ENCODE measurements at places on chromosomes 11 and 22.

GRCh38 chr11:45355706-45356041 lies 69.5 kb upstream of the SYT13 start:
- no peak for DNase-seq

DNA sequence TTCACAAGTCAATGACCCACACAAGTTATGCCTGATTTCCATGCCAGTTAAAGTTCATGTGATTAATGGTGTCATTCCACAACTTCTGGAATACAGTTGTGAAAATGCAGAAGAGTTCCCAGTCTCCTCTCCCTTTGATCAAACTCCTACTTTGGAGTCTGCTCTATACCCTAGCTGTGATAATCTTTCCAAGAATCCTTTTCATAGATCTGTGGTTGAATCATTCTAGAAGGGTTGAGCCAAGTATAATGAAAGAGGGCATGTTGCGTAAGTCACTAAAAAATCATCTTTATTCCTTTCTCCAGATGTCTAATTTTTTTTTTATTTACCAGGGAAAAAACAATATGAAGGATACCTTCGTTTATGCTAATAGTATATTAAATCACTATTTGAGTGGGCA lies 89.7 kb upstream of the CARD18 start:
- no peak for DNase-seq

DNA sequence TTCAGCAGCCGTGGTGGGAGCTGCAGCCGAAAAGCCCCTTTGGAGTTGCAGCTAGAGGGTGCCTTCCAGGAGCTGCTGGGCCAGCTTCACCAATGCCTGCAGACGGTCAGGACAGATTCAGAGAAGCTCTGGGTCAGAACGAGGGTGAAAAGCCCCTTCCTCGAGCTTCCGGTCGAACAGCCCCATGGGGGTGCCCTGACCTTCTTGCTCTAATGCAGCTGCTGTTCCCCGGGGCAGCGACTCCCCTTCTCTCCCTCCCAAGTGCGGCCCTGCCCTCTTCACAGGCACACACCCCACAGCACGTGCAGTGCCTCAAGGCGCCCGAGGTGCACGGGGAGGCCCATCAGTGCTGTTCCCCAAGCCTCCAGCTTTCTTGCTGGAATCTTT lies 9.6 kb upstream of the IFITM3 start:
- no peak for DNase-seq

DNA sequence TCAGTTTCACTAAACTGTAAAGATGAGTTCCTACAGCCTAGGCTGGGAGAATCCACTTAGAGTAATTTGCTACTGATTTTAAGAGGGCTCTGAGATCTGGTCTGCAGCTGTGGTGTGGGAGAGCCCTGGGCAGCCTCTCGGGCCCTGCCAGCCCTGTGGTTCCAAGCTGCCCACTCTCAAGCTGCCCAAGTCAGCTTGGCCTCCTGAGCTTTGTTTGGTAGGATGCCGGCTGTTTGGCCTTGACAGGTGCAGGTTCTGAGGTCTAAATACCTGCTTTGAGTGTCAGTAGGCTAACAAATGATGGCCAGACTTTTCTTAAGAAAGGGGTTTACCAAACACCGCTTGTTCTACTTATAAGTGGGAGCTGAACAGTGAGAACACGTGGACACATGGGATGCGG lies 133.3 kb upstream of the TTC12 start:
- DNase-seq: no peak

DNA sequence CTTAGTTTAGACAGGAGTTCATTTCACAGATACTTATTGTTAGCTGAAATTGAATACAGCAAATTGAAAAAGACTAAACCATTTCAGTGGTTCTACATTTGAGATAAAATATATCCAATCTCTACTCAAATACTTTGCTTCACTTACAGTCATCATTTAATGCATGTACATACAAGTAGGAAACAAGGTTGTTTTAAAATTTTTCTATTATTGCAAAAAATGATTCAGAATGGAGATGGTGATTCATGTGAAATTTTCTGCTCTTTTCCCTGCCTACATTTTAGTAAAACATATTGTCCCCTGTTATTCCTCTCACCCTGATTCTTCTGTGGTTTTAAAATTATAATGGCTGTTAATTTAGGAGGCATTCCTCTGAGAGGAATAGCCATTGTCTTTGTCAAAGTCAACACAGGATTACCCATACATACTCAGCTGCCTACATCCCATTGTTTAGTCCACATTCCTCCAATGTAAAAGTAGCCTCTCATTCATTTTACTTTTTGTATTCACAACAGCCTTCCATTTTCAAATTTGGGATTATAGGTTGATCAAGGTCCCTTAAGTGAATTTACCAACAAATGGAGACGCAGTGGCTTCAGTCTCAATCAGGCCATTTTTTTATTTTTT lies 60.1 kb downstream of the TRPC6 start:
- DNase-seq: no peak

- no peak for DNase-seq
Measured at GRCh38 chr22:46829117-46829891, 66.9 kb downstream of the TBC1D22A start.

GRCh38 chr22:27637604-27638003 lies 164.0 kb downstream of the MN1 start:
- DNase-seq: no peak

DNA sequence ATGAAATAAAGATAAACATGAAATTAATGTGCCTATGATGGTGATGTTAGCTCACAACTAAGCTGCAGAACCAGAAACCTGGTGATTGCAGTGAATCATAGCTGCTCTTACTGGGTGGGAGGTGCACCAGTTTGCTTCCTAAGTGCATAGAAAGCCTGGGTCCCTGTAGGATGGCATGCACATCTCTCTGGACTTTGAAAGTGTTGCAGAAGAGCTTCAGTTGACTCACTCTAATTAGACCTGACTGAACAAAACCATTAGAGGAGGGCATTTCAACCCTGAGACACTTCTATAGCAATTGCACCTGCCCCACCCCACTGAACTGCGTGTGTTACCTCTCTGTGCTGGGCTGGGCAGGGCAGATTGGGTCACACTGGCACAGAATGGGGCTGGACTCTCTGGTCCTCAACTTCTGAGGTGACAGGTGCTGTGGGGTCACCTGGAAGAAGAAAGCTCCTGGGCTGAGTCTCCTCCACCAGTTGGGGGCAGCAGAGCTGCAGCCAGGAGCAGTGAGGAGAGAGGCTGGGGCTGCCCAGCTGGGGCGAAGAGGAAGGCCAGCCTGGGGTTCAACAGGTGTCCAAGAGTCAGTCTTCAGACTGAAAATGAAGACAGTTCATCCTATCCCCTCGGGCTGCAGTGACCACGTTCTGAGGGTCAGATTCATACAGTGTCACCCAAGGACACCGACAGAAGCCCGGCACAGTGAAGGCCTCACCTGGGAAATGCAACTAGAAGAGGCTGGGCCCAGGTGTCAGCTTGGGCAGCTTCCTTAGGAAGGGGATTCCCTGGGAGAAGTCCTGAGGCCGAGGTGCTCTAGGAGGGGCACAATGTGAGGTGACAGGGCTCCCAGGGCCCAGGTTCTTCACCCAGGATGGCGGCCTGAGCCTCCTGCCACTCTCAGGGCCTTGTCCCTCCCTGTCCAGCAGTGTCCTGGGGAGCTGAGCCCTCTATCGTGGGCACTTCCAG lies 58.1 kb downstream of the GGTLC2 start:
- DNase-seq: no peak

DNA sequence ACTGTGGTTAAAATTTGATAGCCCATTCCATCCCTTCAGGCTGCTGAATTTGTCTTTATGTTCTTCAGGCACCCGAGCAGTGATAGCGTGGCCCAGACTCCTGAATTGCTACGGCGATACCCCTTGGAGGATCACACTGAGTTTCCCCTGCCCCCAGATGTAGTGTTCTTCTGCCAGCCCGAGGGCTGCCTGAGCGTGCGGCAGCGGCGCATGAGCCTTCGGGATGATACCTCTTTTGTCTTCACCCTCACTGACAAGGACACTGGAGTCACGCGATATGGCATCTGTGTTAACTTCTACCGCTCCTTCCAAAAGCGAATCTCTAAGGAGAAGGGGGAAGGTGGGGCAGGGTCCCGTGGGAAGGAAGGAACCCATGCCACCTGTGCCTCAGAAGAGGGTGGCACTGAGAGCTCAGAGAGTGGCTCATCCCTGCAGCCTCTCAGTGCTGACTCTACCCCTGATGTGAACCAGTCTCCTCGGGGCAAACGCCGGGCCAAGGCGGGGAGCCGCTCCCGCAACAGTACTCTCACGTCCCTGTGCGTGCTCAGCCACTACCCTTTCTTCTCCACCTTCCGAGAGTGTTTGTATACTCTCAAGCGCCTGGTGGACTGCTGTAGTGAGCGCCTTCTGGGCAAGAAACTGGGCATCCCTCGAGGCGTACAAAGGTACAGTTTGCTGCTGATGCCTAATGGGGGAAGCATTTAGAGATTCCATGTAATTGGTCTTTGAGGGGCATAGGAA lies 4.7 kb downstream of the MADD start:
- no peak for DNase-seq

- DNase-seq: no peak
Measured at GRCh38 chr11:82775736-82776346, 42.2 kb upstream of the FAM181B start.

Data from stimulated activated CD8-positive, alpha-beta memory T cell treated with anti-CD3 and anti-CD28 coated beads, Interleukin-7, amount 100 ng/mL, for 4 hours (primary cell).